ENCODE measurements at places on chromosomes 13 and 19. TPM values are rescaled to one million over a fixed set of nuclear protein-coding genes. Genes with fewer than 3 reads are reported as not detected.

GRCh38 chr19:46288896-46289588 lies 7.8 kb upstream of the HIF3A start:
- H3K4me3 ChIP-seq, result no peak overlapping the region
- peaks cover 11% of the 10 kb centered on the region for H3K27me3 ChIP-seq
- no peaks in the 10 kb centered on the region for H3K4me1 ChIP-seq
- no peak overlapping the region for H3K27ac ChIP-seq
- no peak for DNase-seq

DNA sequence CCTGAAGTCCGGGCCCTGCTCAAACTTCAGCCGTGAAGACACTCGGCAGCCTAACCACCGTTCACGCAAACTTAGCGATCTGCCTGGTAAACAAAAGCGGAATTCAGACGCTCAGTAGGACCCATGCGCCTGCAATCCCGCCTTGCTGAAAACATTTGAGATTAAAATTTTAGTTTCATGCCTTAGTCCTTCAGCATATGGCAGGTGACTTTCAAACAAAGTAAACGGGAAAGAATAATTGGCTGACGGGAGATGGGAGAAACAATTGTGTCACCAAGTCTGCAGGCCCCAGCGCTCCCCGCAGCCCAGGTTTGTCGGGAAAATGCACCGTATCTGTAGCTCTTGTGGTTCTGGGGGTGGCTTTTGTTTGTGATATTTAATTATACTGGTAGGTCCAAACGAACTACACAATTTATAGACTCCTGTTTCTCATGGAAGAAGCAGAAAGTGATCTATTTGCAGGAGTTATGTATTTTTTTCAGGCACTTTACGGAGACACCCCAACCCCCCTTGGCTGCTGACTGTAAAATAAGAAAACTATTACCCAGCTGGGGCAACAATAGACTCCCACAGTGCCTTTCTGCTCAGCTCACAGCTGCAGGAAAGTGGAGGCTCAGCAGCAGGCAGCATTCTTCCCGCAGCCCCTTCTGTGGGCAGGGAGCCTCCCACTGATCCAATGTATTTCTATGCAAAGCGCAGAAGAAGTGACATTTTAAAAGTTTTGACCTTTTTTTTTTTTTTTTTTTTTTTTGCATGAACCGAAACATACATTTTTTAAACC lies 94.8 kb downstream of the SOX1 start:
- no peak overlapping the region for H3K4me3 ChIP-seq
- no peak for DNase-seq
- H3K36me3 ChIP-seq, result no peaks in the 10 kb centered on the region
- H3K4me1 ChIP-seq, result no peaks in the 10 kb centered on the region

DNA sequence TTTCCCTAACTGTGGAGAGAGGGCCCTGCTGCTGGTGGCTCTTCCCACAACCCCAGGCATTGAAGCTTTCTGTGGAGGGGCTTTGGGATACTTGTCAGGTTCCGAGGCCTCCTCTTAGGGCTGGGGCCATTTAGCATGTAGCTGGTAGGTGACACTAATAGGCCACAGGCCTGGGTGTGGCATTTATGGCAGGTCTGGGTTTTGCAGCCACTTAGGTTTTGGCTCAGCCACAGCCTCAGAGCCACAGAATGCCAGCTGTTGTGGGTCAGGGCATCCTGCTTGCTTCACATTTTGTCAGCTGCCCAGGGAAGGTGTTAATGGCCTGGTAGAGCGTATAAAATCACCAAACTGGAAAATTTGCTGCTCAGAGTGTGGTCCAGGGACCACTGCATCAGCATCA lies 15.7 kb downstream of the FAM124A start:
- H3K4me1 ChIP-seq, result no peaks in the 10 kb centered on the region
- peaks cover 16% of the 10 kb centered on the region for H3K27me3 ChIP-seq

DNA sequence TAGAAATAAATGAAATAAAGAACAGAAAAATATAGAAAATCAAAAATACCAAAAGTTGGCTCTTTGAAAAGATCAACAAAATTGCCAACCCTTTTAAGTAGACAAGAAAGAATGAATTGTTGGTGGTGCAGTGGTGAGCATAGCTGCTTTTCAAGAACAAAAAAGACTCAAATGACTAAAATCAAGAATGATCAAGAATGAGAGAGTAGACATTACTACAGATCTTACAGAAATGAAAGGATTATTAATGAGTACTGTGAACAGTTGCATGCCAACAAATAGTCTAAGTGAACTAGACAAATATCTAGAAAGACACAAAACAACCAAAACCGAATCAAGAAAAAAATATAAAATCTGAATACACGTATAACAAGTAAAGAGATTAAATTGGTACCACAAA lies 53.9 kb downstream of the FNDC3A start:
- no peak overlapping the region for H3K4me3 ChIP-seq
- no peak overlapping the region for H3K27ac ChIP-seq
- no peak for DNase-seq
- H3K36me3 ChIP-seq, result no peaks in the 10 kb centered on the region

GRCh38 chr13:66353664-66354063 lies 876.5 kb downstream of the PCDH9 start:
- H3K27ac ChIP-seq, result no peak overlapping the region
- no peaks in the 10 kb centered on the region for H3K36me3 ChIP-seq
- H3K27me3 ChIP-seq, result no peaks in the 10 kb centered on the region
- H3K4me3 ChIP-seq, result no peak overlapping the region
- no peaks in the 10 kb centered on the region for H3K4me1 ChIP-seq

DNA sequence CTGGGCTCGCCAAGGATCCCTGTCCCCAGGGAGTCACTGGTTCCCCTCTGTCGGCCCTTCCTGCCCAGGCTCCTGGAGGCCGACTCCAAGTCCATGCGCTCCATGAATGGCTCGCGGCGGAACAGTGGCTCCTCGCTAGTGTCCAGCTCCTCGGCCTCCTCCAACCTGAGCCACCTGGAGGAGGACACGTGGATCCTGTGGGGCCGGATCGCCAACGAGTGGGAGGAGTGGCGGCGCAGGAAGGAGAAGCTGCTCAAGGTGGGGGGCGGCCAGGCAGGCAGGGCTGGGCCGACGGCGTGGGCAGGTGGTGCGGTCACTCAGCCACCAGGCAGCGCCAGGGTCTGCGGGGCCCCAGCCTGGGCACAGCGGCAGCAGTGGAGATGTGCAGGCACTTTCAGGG lies 17.6 kb downstream of the EVI5L start:
- H3K27me3 ChIP-seq, result no peaks in the 10 kb centered on the region
- no peak overlapping the region for H3K4me3 ChIP-seq
- H3K4me1 ChIP-seq, result peaks cover under 1% of the 10 kb centered on the region
- no peak overlapping the region for H3K27ac ChIP-seq
- no peaks in the 10 kb centered on the region for H3K36me3 ChIP-seq

- H3K36me3 ChIP-seq, result no peaks in the 10 kb centered on the region
- H3K27me3 ChIP-seq, result no peaks in the 10 kb centered on the region
- no peak for DNase-seq
- no peak overlapping the region for H3K4me3 ChIP-seq
Measured at GRCh38 chr13:28464861-28465460, 30.0 kb downstream of the FLT1 start.

The B3GNT8 gene
- 0.19 TPM for total RNA-seq

The FFAR1 gene
- total RNA-seq, result not detected

The ACP5 gene
- 0.94 TPM for total RNA-seq

The CGB8 gene
- total RNA-seq, result 0.54 TPM

The ZNF99 gene
- total RNA-seq, result not detected

The VSTM1 gene
- total RNA-seq, result not detected

The TPTE2 gene
- not detected for total RNA-seq

The RNF113B gene
- total RNA-seq, result not detected

The NUMBL gene
- total RNA-seq, result 21.4 TPM
